ENCODE measurements at places on chromosomes 3 and 15.
A peak's percentile ranks its signal among the peaks of the same experiment; 100 is the strongest.

DNA sequence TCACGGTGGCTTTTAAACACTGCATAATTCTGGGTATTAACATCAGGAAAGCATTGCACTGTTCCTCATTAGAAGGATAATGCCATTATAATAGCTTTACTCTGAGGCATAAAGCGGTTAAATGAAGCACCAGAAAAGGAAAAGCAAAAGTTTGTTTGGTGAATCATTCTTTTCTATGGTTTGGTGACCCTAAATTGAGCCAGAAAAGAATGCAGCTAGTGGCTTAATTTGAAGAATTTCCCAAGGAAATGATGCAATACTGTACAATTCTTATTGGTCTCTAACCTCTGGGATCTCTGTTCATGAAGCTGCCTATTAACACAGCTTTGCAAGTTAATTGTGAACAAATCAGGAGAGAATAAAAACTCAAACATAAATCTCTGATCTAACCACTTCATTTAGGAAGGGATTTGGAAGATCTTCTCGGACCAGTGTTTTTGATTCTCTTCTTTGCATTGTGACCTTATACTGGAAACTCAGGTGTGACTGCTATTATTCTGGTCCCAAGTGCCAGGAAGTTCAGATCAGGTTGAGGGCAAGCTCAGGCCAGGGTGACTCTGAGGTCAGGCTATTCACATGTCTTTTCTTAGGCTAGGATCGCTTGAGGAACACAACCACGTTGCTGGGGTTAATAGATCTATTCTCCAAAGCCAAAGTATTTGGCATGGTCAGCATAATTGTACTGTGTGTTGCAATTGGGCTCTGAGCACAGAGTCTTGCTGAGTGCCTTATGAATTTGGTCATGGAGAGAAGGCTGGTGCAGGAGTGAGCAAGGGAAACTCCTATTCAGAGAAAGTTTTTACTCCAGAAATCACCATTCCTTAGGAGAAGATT is 11.3 kb upstream of the DLG1 start:
- DNase-seq = no peak

DNA sequence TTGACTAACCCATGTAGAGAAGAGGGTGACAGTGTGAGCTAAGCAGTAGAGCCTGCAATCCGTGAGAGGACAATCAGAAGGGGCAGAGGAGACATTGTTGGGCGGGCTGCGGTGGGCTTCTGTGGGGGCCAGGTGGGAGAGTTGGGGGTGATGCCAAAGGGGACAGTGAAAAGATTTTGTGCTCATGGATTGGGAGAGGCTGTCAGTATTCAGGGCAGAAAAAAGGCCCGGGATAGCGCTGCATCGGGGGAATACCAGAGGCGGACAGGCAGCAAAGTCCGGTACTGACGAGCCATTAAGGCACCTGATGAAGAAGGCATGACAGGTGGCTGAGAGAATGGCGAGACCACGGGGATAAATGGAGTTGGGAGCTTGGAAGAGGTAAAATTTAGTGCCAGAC is 1.3 kb upstream of the PXYLP1 start:
- DNase-seq = no peak

- DNase-seq = peak; percentile 94
Measured at GRCh38 chr3:123439806-123440580, 8.9 kb downstream of the ADCY5 start.

DNA sequence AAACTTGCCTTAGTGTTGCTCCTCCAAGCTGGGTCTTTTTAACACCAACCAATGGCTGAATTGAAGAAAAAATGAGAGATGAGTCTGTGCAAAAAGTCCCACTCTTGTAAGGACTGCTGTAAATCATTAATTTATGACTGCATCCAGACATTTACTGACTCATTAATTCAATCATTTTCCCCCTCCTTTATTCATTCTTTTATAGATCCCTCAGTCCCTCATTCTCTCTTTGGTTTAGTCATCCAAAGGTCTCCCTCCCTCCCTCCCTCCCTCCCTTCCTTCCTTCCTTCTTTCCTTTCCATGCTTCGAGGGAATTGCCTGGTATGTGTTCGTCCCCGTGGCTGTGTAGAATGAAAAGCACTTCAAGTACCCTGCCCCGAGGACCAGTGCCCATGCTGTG is 35.3 kb upstream of the MRPS22 start:
- DNase-seq = no peak

- DNase-seq = no peak
Measured at GRCh38 chr3:193594946-193595689, 2.1 kb downstream of the OPA1 start.

GRCh38 chr3:168155303-168155702 is 59.6 kb upstream of the GOLIM4 start:
- no peak for DNase-seq

GRCh38 chr15:84781495-84781894 is 33.1 kb downstream of the ZNF592 start:
- DNase-seq = no peak

GRCh38 chr3:152339881-152340505 is 71.3 kb downstream of the MBNL1 start:
- DNase-seq = no peak

DNA sequence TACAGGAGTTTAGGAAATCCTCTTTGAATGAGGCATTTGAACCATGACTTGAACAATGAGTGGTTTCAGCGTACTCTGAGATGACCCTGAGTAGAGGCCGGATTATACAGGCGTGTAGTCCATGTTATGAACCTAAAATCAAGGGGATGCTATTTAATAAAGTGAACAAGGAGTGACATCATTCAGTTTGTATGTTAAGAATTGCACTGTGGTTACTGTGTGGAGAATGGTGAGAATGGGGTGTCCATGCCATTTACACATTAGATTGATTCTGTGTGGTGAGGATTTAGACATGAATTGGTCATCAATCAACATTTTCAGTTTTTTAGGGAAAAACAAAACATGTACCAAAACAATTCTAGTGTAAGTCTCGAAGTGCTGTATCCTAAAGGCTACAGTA is 65.8 kb downstream of the TPRG1 start:
- no peak for DNase-seq

- DNase-seq = no peak
Measured at GRCh38 chr3:36480911-36481648, 100.8 kb downstream of the STAC start.

DNA sequence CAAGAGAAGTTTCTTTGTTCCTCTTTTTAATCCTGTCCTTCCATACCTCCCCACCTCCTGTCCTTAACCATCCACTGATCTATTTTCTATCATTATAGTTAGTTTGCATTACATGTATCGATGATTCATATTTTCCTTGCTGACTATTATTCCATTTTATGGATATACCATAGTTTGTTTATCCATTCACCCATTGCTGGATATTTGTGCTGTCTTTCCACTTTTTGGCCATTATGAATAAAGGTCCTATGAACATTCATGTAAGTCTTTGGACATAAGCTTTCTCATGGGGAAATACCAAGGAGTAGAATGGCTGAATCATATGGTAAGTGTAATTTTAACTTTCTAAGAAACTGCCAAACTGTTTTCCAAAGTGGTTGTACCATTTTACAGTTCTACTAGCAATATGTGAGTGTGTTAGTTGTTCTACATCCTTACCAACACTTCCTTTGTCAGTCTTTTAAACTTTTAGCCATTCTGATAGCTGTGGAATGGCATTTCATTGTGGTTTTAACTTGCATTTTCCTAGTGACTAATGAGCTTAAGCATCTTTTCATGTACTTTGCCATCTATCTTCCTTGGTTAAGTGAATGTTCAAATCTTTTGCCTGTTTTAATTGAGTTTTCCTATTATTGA is 11.7 kb downstream of the ATP6V1A start:
- DNase-seq = no peak

GRCh38 chr3:161083131-161083530 is 22.0 kb downstream of the B3GALNT1 start:
- peak; percentile 47 for DNase-seq

DNA sequence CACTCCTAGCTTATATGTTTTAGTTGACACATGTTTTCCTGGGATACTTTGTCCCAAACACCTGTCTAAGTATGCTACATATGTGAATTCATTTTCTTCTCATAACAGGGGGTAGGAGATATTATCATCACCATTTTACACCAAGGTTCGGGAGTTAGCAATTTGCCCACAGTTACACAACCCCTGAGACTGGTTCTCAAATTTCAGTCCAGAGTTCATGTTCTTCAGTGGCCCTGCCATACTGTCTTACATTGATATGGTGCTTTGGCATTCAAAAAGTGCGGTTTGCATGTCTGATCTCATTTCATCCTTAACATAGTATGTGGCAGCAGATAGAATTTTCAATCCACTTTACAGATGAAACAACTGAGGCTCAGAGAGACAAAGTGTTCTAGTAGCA is 38.4 kb downstream of the ROBO2 start:
- no peak for DNase-seq

GRCh38 chr3:73435055-73435454 is 189.7 kb downstream of the PDZRN3 start:
- DNase-seq = no peak

DNA sequence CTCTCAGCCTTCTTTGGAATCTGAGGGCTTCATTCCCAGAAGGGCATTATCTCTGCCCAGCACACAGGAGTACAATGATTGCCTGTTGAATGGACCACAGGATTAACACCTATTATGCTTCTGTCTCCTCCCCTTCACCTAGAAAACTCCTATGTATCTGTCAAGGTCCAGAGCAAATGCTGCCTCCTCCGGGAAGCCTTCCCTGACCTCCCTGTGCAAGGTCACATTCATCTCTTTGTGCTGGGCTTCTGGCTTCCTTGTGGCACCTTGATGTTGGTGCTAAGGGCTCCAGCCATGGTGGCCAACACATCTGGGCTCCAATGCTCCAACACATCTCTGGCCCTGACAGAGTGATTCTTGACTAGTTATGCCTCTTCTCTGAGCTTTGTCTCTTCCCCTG is 49.9 kb upstream of the ATP2B2 start:
- DNase-seq = no peak

GRCh38 chr3:171116365-171116764 is 89.8 kb upstream of the SLC2A2 start:
- DNase-seq = no peak

DNA sequence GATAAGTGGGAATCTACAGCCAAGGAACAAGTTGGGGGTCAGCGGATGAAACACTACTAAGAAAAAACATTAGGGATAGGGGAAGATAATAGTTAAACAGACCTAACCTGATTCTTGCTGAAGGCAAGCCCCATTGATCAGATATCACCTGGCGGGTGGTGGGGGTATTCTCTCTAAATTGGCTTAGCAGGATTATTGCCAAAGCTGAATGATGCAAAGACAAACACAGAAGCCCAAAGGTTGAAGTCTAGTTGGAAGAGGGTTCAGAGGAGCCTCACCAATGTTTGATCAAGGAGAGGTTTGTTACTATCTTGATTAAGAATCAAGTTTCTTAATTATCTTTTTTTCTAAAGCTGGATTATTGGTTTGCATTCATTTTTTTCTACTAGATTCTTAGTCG is 371.9 kb upstream of the CNTN4 start:
- DNase-seq = no peak

- no peak for DNase-seq
Measured at GRCh38 chr3:124360155-124360554, 368.2 kb upstream of the ROPN1 start.

- no peak for DNase-seq
Measured at GRCh38 chr3:52798978-52799476, 4.4 kb downstream of the ITIH3 start.

DNA sequence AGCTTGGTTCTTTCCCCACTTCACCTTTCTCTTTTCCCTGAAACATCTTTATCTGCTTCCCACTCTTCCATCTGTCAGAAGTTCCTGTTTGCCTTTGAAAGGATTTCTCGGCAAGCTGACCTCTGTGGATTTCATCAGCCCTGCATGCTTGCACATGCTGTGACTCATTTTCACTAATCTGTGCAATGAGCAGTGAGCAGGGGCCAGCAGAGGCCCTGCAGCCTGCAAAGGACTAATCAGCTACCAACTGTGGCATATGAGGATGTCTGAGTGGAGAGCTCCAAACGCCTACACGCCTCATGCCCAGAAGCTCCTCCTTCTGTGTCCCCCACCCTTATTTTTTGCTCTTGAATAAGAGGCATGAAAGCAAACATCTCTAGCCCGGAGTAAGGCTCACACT is 333.0 kb upstream of the SEMA6D start:
- DNase-seq = no peak

DNA sequence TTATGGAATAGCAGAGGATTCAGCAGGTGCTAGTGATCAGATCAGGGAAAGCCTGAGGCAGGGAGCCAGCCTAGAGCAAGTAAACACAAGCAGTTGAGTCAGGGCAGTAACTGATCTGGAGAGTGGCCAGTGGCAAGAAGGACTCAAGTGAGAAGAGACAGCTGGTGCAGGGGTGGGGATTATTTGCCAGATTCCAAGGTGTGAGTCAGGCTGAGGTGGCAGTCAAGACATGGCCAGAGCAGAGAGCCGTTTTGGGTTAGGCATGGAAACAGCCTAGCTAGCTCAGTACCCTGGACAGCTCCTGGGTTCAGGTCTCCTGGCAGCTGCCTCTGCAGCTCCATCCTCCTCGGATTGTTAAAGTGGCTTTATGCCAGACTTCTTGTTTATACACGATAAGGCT is 281.9 kb upstream of the ONECUT1 start:
- DNase-seq = no peak

DNA sequence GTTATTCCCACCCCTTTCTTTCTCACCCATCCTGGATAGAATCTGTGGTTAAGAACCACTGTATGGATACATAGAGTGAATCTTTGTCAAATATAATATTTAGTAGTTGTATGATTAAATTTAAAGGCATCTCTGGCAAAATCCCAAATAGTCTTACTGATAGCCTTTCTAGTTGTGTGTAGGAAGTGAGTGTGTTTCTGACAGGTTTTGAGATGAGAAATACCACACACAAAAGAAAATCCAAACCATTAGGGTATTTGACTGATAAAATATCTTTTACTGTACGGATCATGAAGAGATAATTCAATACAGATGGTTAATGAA is 44.7 kb upstream of the PLCL2 start:
- DNase-seq = no peak

DNA sequence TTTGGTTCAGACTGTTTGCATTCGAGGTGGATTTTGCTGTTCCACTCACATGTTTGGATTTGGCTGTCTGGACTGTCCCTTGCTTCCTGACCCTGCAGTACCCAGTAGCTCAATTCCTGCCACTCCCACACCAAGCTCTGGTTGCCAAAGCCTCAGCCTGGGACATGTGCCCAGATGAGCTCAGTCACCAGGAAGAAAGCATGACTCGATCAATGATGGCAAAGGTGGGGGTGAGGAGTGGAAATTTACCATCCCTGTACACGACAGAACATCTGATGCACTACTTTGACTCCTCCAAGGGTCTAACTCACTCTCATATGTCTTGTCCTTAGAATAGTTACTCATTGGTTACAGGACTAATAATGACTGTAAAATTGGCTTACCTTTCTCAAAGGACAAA is 45.2 kb downstream of the ZNF385D start:
- no peak for DNase-seq

GRCh38 chr15:78340231-78341056 is at the start of gene CRABP1:
Gene CRABP1, plus strand, starts transcription at chr15:78340353. Its CDS starts 76 bp downstream, at chr15:78340429.
- DNase-seq = no peak

- DNase-seq = no peak
Measured at GRCh38 chr3:119774444-119774843, 7.5 kb upstream of the NR1I2 start.

- DNase-seq = no peak
Measured at GRCh38 chr3:52517796-52518722, 15.6 kb downstream of the NT5DC2 start.
